SW 1271 (cell line): ENCODE measurements at places on chromosomes 13 and 19.

DNA sequence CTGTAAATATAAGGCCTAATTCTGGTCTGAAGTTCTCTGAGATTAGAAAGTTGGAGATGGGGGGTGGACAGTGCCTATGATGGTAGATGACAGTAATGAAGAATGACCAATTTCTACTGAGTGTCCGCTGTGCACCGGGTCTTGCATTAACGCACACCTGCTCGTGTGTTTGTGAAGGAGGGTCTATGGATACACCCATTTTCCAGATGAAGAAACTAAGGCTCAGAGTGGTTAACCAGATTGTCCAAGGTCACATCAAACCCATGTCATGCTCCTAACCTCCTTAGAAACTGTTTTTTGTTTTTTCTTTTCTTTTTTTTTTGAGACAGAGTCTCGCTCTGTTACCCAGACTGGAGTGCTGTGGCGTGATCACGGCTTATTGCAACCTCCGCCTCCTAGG, 13.7 kb downstream of the AXL start:
- no peak for DNase-seq

GRCh38 chr19:11887611-11888531, at the start of gene ZNF69:
TSS of gene ZNF69 (plus strand) at chr19:11887782. CDS start at chr19:11887924, 142 bp downstream.
- DNase-seq, result peak; percentile 81

GRCh38 chr19:4375164-4376027, 25.0 kb downstream of the SH3GL1 start:
- no peak for DNase-seq

DNA sequence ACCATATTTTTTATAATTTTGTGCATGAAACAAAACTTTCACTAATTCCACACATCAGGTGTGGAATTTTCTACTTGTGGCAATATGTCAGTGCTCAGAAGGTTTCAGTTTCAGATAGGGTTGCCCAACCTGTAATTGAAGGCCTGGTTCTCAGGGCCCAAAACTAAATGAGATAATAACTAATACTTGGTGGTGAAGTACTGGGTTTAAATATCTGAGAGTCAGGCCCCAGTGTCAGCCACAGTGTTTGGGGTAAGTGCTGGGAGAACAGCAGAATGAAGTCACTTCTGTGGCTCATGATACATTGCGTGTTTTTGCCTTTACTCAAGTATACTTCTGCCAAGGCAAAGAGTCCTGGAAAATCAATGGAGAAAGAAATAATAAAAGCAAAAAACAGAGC, 5.6 kb downstream of the SAFB start:
- DNase-seq, result no peak

DNA sequence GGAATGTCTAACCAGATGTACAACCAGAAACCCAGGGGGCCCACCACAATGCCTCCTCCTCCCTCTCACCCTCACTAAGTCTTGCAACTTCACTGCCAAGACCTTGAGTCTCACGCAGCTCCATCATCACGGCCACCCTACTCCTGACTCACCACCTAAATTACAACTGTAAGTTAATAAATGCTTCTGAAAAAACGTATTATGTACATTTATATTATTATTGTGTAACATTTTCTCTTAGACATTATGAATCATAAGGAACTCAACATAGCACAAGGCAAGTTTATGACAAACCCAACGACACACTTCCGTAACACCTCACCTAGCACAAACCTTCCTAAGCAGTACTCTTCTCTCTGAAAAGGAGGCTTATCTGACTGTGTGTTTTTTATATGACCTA, 20.7 kb downstream of the MIPEP start:
- no peak for DNase-seq

GRCh38 chr19:16033136-16033530, 43.2 kb upstream of the TPM4 start:
- DNase-seq, result no peak

- DNase-seq, result no peak
Measured at GRCh38 chr13:71291842-71292146, 575.2 kb downstream of the DACH1 start.

GRCh38 chr19:33306191-33306590, 3.9 kb upstream of the CEBPA start:
- no peak for DNase-seq

DNA sequence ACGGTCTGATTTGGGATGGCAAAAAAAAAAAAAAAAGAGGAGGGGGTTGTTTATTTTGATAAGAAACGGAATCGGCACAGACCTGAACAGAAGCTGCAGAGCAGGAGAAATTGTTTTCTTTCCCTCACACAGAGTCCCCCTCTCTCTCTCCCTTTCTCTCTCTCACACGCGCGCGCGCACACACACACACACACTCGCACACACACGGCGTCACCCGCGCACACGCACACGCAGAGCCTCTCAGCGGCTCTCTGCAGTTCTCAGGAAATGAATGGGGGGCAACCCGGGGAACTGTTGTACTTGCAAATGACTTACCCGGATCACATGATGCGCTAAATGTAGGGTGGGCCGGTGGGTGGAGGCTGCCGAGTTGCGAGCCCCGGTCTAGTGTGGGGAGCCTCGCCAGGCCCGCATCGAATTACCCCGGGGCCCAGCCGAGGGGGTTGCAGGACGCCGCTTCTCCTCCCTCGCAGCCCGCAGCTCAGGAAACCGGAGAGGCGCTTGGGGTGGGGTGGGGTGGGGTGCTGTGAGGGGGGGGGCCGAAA, 475 bp downstream of the KLF12 start:
- peak; percentile 47 for DNase-seq

GRCh38 chr13:43157796-43158195, 134.4 kb downstream of the DNAJC15 start:
- DNase-seq, result no peak

- no peak for DNase-seq
Measured at GRCh38 chr19:55115446-55116065, 1.9 kb downstream of the PPP1R12C start.

DNA sequence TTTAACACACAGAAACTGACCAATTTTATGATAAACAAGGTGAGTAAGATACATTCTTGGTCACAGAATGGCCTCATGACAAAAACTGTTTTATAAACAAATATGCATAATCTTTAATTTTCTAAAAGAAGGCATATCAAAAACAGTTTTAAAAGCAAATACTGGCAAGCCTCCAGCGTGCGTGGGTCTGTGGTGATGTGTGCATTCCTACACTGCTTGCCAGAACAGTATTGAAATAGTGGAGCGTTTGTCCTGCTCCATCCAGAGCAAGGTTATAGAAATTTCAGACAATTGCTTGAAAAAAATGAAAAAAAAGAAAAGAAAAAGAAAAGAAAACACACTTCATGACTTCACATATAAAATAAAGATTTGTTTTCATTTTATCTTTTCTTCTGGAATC, 140.9 kb downstream of the MZT1 start:
- DNase-seq, result no peak

DNA sequence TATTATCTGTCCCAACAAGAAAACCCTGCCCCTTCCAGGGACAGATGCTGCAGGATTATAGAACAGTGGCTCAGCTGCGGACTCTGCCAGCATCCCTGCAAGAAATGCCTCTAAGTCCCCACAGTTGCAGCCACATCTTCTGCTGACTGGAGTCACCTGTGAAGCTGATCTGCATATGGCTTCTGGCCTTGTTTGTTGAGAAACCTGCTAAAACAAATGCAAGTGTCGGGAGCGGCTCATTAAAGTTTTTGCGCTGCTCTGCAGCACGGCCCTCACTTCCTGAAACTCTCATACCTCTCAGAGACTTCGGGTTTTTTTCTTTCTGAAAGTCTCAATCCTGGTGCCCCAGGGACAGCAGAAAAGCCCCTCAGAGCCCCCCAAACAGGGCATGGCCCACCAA, 725.0 kb downstream of the UQCRFS1 start:
- no peak for DNase-seq

- DNase-seq, result no peak
Measured at GRCh38 chr19:42042455-42043170, 27.4 kb downstream of the GRIK5 start.

GRCh38 chr13:111007209-111007608, 92.3 kb upstream of the ANKRD10 start:
- no peak for DNase-seq

DNA sequence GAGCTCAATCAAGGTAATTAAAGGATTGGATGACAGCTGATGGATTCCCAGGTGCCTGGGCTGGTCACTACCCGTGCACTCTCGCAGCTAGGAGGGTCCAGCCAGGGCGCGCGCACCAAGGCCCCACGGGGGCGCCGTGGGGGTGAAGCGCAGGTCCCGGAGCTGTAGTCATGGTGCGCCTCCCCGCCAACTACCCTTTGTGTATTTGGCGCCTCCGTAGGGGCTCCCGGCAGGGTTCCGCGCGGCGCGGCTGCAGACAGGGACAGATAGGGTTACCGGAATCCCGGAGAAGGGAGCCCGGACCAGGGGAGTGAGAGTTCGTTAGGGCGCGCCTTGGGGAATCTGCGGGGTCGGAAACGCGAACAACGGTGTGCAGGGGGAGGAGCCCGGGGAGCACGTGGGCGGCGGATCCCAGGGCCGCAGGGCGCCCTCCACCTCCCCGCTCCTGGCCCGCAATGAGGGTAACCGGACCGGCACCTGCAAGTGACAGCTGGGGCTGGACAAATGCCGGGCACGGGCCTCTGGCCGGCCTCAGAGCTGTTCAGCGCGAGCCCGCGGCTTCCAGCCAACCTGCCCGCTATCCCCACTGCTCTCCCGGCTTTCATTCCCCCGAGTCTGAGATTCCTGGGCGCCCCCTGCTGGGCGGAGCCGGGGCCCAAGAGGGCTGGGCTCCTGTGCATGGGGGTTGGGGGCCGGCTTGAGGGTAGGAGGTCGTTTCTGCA, 3.4 kb upstream of the PRAM1 start:
- no peak for DNase-seq

DNA sequence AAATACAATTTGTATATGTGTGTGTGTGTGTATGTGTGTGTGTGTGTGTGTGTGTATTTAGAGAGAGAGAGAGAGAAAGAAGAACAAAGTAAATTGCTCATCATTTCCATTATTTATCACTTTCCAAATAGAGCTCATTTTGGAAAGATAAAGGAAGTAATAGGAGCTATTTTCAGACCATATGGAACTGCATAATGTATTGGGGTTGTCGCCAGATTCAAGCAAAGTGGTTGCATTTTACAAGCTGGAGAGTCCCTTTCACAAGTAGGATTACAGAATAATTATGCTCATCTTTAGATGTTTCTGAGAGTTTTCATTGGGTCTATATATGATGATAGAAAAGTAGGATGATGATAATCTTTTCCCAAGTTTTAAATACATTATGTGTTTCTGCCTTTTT, 842.7 kb upstream of the SLC10A2 start:
- DNase-seq, result no peak

DNA sequence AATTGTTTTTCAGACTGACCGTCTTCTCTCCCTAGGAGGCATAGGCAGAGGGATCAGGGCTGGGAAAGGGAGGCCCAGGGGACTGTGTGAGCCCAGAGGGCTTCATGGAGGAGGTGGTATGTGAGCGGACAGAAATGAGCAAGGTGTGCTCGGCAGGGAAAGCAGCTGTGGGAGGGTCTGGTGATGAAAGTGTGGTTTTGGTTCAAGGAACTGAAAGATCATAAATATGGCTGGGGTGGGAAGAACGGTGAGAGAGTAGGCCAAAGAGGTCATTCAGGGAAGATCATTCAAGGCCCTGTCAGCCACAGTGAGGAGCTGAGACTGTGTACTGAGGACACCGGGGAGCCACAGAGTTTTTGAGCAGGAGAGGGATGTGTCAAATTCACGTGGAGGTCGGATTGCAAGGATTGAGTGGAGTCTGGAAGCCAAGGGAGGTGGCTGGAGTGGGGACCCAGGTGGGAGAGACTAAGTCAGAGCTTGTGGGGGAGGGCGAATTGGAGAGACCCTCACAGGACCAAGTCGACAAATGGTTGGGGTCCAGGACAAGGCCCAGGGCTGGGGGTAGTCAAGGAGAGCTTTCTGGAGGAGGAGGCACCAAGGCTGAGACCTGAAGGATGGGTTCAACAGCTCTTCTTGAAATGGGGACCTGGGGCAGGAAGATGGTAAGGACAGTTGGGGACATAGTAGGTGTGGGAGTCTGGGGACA, 7.6 kb downstream of the PLD3 start:
- no peak for DNase-seq

DNA sequence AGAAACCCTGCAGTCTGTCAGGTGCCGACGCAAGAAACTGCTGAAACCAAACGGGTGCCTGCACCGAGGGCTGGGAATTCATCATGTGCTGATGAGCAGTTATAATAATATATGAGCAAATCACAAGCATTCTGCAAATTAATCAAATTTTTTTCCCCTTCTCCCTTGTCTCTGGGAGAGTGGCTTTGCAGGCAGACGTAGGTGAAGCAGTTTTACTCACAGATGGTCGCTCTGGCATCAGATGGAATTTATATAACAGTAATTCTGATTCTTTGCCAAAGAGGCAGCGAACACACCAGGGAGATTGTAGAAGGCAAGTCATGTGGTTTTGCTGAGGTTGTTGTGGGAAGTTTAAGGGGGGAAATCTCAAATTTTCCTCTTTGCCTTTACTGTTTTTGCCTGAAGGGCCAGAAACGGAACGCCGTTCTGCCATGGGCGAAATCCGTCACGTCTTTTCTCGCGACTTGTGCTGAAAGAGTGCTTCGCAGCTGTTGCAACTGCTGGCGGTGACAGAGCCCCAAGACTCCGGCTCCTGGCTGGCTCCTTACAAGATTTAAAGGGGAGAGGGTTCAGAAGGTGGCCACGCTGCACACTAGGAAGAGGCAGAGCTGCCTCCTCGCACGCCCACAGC, 320.1 kb downstream of the ZNF536 start:
- DNase-seq, result no peak

DNA sequence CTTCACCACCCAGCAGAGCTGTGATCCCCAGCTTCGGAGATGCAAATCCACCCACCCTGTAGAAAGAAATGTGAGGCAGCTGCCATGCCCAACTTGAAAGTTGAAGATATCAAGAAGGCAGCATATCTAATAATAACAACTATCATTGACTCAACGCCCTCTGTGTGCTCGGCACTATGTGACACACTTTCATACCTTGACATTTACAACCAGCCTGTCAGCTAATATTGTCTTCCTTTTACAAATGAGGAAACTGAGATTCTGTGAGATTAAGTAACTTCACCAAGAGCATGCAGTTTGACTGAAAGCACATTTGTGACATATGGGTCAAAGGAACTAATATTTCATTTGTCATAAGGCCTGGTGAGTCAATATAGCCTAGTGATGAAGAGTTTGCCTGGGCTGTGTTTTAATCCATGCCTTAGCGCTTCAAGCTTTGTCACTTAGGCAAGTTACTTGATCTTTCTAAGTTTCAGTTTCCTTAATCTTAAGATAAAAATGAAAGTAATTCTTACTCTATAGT, 137.0 kb downstream of the FLT1 start:
- no peak for DNase-seq

DNA sequence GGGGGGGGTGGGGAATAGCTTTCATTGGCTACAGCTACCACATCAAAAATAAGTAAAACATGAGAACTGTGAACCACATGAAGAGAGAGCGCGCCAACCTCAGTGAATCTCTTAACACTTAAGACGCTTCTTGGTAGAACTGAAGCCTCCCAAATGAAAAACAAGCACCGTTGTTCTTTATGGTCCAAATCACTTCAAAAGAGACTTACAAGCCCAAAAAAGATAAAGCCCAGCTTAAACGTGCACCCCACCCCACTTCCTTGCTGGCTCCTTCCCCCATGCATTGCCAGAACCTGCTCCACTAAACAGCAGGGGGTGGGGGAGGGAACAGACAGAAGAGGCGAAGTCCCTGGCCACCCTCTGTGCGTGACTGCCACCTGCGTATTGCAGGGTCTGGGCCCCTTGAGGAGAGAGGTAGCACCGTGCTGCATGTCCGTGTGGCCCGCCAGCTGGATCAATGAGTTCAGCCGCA, 479.1 kb downstream of the FOXO1 start:
- DNase-seq, result no peak
